CD4-positive, alpha-beta T cell treated with Interferon alpha-2 for 1 hour (primary cell): ENCODE measurements at places on chromosomes 11 and 22.

DNA sequence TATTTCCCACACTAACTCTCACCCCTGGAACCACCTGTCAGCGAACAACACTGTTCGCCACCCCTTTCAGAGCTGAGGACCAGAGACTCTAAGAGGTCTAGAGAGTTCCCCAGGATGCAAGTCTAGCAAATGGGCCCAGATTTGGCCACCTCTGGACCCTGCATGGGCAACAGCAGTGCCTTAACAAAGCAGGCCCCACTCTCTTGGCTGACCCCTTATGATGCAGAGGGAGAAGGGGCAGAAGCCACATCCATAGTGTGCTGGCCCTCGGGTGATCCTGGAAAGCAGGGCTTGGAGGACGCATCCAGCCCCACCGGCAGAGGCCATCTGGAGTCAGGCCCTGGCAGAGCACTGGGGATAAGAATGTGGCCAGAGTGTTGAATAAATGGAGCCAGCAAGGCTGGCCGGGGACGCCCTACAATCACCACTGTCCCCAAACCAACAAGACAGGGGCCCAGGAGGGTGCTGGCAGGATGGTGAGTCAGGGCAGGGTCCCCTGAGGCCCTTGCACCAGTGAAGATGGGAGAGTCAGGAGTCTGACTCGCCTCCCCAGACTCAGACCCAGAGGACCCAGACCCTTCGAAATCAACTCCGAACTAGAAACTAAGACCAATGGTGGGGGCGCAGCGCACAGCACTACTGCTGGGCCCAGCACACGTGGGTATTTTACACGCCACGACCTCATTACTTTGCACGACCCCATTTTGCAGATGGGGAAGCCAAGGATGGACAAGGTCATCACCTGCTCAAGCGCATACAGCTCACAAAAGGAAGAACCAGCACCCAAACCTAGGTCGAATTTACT lies 6.5 kb downstream of the CSNK1E start:
- DNase-seq = no peak

DNA sequence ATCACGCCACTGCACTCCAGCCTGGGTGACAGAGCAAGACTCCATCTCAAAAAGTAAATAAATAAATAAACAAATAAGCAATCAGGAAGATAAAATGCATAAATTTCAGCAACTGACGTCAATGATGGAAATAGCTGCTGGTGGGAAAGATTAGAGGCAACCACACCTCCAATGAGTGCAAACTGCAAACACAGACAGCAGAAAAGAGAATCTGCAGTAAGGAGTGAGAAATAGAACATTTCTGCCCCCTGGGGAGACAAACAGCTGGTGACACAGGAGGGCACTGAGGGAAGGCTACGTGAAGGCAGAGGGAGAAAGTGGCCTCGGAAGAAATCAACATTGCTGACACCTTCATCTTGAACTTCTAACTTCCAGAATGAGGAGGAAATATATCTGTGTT lies 6.5 kb downstream of the PI4KA start:
- no peak for DNase-seq

- no peak for DNase-seq
These were observed 36.8 kb upstream of the TP53I11 start for GRCh38 chr11:44987506-44987905.

- DNase-seq = no peak
These were observed 66.6 kb upstream of the RDX start for GRCh38 chr11:110362971-110363509.

DNA sequence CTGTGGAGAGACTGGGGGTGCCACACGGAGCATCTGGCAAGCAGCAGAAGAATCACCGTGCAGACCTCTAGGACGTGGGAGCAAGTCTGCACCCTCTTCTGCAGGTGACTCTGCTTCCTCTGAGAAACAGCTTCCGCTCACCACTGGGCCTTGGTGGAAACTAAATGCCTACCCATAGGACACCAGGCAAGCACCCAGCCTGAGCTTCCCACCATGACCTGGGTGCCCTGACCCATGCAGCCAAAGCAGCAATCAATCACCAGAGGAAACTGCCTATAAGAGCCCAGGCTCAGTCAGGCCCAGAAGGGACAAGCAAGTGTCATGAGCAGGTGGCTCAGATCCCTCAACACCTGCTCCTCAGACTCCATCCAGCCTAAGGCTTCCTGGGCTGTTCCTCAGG lies 63.4 kb downstream of the IGLL5 start:
- no peak for DNase-seq

GRCh38 chr11:97525273-97525672 lies 1135.5 kb downstream of the JRKL start:
- no peak for DNase-seq

DNA sequence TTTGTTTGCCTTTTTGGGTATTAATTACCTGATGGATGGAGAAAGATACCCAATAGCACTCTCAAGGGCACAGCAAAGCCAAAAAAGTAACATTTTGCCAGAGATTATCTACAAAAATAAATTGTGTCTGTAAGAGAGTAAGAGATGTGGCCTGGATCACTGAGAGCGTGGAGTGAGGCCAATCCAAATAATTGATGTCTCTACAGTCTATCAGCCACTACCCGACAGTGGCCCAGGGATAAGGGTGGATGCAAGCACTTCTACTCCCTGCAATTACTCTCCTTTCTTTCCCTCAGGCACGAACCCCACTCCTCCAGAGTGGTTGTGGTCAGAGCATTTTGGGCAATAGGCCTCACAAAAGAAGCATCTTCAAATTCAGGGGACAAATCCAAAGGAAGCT lies 92.3 kb upstream of the ZC3H12C start:
- no peak for DNase-seq

DNA sequence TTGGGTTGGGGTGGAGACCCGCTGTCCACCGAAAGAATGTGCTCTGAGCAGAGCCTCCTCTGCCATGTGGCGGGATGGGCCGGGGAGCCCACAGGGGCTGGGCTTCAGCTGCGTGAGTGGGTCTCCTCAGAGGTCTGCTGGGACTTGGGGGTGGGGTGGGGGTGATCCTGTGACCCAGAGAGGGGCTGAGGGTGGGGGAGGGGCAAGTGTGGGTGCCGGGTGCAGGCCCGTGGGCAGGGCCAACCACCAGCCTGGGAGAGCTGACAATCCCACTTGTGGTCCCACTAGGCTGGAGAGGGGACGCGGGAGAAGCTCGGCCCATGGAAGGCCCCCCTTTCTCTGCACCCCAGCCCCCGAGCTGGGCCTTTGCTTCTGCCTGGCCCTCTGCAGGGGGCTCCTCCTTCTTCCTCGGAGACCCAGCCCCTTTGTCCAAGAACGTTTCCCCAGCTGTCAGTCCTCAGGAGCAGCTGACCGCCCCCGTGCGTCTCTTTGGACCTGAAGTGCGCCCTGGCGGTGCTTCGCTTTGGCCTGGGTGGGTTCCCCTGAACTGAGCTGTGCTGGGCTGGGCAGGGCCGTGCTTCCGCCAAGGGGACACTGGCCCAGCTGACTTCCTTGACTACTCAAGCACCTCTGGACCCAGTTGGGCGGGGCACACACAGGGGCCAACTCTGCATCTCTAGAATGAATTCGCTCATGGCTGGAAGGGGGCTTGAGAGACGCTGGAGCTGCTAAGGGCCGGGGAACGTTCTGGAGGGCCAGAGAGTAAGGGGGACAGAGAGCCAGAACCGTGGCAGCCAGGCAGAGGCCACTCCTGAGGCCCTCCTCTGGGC lies 30.2 kb downstream of the OSBPL5 start:
- no peak for DNase-seq

- no peak for DNase-seq
These were observed 24.5 kb downstream of the MOB2 start for GRCh38 chr11:1461826-1462697.

- DNase-seq = no peak
These were observed 8.6 kb downstream of the CCDC81 start for GRCh38 chr11:86383041-86383955.

DNA sequence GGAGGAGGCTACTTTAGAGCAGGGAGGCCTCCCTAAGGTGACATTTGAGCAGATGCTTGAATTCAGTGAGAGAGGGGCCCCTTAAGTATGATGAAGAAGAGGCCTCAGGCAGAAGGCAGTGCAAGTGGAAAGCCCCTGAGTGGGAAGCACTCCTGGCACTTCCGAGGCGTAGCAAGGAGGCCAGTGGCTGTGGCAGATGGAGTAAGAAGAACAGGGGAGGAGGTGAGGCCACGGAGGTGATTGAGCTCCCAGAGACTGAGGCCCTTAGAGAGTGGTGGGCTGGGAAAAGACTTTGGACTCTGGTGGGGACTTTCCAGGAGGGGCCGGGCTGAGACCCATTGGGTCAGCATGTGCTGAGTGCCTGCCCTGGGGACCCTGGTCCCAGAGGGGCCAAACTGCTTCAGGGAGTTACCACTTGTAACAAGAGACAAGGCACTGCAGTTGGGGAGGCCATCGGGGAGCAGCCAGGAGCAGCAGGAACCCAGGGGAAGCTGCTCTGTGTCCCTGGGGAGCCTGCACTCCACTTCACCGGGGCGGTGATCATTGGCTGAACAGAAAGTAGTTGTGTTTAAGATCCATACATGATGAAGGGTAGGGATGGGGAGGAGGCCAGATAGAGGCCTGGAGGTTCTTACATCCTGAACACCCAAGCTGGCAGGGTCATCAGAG lies 2.5 kb upstream of the CENPM start:
- no peak for DNase-seq

DNA sequence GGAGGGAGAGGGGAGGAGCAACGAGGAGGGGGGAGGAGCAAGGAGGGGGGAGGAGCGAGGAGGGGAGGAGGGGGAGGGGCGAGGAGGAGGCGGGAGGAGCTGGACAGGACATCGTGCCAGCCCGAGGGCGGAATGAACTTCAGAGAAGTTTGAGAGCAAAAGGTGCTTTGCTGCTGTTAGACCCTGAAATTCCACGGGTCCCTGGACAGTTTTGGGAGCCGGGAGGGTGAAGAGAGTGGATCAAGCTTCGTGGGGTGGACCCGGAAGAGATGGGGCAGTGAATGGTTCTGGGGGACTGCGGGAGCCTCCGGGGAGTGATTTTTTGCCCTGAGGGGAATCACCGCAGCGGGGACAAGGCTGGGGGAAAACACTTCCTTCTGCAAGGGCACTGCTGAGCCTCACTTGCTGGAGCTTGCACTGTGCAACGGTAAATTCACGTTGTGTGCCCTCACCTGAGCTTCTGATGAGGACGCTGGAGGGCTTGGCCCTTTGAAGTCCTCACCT lies 10.7 kb upstream of the NLRP6 start:
- peak; percentile 66 for DNase-seq

- no peak for DNase-seq
These were observed 51.1 kb downstream of the EHF start for GRCh38 chr11:34671946-34672345.

- no peak for DNase-seq
These were observed 15.9 kb downstream of the MOGAT2 start for GRCh38 chr11:75733431-75734107.

- no peak for DNase-seq
These were observed 23.3 kb downstream of the FAM83F start for GRCh38 chr22:40018051-40018450.

DNA sequence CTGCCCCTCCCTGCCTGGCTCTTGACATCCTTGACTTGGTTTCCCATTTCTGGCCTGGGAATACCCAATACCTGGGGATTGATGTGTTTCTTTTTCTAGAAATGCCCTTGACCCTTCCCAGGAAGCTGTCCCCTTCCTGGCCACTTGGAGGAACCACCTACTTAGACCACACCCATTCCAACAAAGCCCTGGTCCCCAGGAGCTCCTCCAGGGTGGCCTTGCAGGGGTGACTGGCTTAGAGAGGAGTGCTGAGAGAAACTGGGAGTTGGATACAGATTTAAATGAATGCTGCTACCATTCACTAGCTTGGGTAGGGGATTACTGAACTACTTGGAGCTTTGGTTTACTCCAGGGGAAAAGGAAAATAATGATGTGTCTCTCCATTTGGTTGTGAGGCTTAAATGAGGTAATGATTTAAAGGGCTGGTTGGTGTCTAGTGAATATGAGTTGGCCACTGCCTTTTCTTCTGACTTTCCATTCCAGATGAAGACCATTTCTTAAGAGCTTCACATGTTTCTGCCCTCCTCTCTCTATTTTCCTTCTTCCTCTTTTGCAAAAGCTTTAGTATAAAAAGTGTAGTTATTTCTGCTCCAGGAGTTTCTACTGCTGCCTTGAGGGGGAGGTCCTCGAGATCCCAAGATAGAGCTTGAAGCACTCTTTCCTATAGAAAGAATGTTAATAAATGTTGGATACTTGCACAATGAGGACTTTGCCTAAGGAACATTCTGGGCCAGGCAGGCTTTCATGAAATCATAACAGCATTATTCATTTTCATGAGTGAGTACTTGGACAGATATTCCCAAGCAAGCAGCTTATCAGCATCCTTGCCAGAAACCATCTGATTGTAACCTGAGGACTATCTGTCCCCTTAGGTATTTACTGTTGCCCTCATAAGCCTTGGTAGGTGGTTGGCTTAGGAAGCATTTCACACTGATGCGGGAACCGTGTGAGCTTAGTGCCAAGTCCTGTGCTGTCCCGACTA lies 22.4 kb downstream of the PANX1 start:
- DNase-seq = no peak

GRCh38 chr11:101407324-101407723 lies 176.5 kb downstream of the TRPC6 start:
- no peak for DNase-seq

DNA sequence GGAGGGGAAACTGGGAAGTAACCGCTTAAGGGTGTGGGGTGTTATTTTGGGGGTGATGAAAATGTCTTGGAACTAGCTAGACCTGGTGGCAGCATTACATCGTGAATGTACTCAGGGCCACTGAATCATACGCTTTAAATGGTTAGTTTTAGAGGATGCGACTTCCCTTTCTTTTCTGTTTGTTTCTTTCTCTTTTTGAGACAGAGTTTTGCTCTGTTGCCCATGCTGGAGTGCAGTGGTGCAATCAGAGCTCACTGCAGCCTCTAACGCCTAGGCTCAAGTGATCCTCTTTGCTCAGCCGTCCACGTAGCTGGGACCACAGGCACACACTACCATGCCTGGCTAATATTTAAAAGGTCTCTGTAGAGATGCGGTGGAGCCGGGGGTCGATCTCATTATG lies 5.6 kb upstream of the MIAT start:
- DNase-seq = no peak

- DNase-seq = no peak
These were observed 7.1 kb downstream of the INPPL1 start for GRCh38 chr11:72231396-72232259.

DNA sequence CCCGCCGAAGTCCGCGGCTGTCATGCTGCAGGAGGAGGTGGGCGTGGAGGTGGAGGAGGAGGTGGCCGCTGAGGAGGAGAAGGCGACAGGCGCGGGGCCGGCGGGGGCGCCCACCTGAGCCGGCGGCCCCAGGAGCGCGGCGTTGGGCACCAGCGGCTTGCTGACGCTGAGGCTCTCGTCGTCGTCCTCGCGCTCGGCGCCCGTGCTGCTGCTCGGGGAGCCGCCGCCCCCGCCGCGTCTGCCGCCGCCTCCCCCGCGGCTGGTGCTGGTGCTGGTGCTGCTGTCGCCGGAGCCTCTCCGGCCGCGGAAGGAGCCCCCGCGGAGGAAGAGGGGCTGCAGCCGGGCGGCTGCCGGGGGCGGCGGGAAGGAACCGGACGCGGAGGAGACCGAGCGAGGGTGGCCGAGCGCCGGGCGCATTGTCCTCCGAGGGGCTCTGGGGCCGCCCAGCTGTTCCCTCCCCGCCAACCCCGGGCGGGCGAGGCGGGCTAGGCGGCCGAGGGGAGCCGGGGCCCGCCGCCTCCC lies 388 bp downstream of the TMEM121B start:
- DNase-seq = no peak

GRCh38 chr11:57321388-57322255 lies 3.1 kb downstream of the TNKS1BP1 start:
- DNase-seq = no peak
